ENCODE measurements at places on chromosomes 13 and 19.
A peak's percentile ranks its signal among the peaks of the same experiment; 100 is the strongest.

GRCh38 chr19:33350538-33351309 is 22.8 kb upstream of the CEBPG start:
- DNase-seq = no peak

- DNase-seq = no peak
Measured at GRCh38 chr13:82147526-82147925, 1734.7 kb downstream of the SLITRK1 start.

- DNase-seq = no peak
Measured at GRCh38 chr13:98847780-98848179, 95.3 kb upstream of the SLC15A1 start.

DNA sequence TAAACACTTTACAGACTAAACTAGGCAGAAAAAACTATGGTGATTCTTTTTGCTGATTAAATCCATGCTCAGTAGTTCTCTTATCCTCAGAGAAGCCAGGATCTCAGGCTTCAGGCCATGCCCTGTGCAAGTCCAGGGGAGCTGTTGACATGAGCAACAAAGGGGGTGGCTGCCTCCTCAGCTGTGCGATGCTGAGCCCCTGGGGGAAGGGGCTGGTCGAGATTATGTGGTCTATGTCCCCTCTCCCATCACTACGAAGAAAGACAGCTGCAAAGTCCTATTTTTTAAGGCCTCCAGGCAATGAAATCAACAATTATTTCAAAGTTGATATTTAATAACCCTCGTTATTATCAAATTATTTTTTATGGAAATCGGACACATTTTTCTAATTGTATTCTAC is 37.0 kb downstream of the IRS2 start:
- no peak for DNase-seq

DNA sequence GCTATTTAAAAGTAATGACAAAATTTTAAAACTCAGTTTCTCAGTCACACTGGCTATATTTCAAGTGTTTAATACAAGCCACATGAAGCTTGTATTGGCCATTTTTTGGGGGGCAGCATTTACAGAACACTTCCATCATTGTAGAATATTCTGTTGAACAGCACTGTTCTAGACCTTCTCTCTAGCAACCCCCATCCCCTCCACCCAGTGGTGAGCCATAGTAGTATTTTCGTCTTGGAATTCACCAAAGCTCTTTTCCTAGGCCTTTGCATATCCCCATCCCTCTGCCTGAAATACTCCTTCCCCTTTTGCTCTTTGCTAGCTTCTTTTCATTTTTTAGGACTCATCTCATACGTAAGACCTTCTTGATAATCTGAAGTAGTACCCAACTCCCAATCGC is 99.5 kb downstream of the ZC3H13 start:
- no peak for DNase-seq

GRCh38 chr19:19485161-19485997 is 30.0 kb downstream of the TSSK6 start:
- DNase-seq = peak; percentile 55

DNA sequence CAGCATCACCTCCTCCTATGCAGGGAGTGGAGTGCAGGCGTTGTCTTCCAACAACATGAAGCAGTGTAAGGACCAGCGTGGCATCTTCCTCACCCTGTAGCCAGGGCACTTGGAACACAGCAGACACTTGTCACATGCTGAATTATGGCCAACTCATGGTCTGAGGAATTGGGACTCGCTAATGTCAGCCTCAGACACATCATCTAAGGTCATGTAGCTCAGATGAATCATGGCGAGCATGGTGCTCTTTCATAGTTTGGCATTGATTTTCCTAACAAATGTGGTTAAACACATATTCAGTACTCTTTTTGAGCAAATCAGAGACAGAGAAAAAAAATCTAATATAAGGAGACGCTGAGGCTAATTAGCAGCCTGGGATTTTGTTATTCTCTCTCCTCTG is 99.6 kb upstream of the SGCG start:
- DNase-seq = no peak

DNA sequence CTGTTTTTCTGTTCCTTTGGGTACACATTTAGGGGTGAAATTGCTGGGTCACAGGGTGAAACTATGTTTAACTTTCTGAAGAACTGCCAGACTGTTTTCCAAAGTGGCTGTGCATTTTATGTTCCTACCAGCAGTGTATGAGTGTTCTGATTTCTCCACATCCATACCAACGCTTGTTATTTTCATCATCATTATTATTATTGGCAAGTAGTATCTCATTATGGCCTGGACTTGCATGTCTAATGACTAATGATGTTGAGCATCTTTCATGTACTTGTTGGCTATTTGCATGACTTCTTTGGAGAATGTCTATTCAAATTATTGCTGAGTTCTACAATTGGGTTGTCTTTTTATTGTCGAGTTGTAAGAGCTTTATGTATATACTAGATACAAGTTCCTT is 321.8 kb upstream of the HTR2A start:
- DNase-seq = no peak

DNA sequence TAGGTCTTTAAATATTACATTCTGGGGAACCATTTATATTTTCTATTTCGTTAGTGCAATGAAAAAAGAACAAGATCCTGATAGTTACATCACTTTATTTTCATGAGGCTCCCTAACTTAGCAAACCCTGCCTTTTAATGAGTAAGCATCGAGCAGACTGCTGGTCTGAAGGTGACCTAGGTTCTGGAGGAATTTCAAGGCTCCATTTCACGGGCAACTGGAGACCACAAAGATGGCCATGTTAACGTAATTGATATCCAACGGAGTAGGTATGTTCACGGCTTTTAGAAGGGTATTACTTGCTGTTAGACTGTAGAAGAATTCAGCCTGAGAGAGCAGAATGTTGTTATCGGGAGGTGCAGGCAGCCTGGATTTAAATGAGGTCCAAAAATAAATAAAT is 1597.6 kb downstream of the EFNB2 start:
- DNase-seq = no peak

DNA sequence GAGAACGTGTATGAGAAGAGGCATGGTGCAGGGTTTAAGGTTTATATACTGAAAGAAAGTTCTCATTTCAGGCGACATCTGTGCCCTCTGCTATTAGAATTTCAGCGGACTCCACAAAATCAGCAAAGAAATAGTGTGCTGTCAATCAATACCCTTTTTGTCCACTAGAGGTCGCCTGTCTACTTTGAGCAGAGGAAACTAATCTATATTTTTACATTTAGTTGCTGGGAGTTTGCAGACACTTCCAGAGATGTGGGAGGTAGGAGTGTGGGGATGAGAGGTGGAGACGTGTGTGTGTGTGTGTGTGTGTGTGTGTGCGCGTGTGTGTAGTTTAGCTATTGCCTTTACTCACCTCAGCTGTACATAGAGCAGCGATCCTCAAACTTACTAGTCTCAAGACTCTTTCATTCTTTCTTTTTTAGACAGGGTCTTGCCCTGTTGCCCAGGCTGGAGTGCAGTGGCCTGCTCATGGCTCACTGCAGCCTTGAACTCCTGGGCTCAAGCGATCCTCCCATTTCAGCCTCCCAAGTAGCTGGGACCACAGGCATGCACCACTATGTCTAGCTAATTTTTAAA is 9.7 kb downstream of the INAFM1 start:
- DNase-seq = peak; percentile 82

DNA sequence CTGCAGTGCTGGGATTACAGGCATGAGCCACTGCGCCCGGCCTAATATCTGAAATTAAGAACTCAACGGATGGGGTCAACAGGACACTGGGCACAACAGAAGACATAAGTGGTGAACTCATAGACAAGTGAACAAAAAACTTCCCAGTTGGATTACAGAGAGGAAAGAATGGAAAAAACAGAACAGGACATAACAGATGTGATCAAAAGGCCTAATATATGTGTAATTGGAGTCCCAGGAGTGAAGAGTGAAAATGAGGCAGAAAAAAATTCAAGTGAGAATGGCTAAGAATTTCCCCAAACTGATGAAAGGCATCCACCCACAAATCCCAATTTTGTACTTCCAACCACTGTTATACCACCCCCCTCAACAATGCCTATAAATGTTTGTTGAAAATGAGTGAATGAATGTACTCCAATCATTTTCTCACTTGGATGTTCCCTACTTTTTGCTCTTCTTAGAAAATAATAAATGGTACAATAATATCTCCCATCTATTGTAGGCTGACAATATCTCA is 18.3 kb upstream of the ANGPTL8 start:
- DNase-seq = no peak

DNA sequence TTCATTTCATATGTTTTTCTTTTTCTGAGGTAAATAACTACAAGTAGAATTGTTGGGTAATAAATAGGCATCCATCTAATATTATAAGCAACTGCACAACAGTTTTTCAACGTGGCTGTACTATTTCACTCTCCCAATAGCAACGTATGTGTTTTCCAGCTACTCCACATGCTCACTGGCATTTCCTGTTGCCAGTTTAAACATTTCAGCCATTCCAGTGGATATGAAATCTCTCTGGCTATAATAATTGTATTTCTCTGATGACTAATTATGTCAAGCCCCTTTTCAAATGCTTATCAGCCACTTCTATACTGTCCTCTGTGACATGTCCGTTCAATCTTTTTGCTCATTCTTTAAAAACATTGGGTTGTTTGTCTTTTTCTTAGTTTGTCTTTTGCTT is 26.8 kb upstream of the ALOX5AP start:
- no peak for DNase-seq
